ENCODE measurements at places on chromosomes 12 and 14.

DNA sequence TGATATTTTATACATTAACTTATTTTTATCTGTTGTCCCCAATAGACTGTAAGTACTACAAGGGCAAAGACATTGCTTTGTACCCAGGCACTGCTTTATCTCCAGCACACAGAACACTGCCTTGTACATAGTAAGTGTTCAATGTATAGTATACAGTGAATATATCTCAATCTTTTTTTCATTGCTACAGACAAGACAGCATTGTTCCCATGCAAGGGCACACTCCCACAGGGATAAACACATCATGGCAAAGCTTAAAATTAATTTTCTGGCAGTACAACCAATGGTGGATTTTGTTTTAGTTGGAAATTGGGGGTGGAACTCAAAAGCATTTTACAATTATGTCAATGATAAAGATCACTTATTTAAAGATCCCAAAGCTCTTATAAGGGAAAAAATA is 112.3 kb upstream of the EEA1 start:
- no peak for DNase-seq

DNA sequence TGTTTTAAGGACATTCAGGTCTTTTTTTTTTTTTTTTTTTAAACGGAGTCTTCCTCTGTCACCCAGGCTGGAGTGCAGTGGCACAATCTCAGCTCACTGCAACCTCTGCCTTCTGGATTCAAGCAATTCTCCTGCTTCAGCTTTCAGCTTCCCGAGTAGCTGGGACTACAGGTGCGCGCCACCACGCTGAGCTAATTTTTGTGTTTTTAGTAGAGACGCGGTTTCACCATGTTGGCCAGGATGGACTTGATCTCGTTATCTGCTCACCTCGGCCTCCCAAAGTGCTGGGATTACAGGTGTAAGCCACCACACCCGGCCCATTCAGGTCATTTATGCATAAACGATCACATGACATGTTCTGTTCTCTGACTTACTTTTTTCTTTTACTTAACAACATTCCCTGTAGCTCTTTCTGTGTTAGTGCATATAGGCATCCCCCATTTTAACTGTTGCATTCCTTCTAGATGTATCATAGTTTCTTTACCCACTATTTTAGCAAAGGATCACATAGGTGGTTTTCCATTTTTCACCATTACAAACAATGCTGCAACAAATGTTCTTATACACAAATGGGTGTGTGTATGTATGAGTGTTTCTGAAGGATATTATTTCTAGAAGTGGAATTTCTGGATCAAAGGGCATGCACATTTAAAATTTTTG is 74.2 kb downstream of the ARF6 start:
- DNase-seq = no peak

DNA sequence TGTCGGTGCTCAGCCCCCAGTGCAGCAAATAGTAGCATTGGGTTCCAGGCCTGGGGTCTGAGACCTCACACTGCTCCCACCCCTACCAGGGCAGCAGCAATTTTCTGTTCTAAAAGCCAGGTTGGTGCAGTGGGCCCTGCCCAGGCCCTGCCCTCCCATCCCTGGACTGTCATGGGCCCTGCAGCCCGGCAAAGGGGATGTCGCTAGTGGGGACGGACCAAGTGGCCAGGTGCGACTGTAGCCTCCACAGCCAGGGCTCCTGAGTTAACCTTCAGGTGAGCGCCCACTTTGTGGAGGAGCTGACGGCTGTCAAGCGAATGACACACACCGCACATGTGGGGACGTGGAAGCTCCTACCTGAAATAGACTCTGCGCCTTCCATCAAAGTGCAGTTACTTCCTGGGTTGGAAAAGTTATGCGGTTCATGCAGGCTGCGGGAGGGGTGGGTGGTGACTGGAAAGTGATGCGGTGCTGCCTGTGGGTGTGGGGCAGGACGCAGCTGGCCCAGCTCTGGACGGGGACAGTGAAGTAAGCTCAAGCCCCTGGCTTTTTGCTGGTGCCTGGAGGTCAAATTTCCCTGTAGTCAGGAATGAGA is 1.5 kb downstream of the INF2 start:
- DNase-seq = no peak

GRCh38 chr14:37870632-37871346 is 275.4 kb downstream of the TTC6 start:
- no peak for DNase-seq

DNA sequence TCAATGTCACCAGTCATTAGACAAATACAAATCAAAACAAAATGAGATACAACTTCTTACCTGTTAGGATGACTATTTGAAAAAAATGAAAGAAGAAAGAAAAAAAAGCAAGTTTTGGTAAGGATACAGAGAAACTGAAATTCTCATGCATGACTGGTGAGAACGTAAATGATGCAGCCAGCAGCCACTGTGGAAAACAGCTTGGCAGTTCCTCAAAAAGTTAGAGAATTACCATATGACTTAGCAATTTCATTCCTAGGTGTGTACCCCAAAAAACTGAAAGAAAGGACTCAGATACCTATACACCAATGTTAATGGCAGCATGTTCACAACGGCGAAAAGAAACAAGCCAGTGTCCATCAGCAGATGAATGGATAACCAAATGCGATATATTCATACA is 26.6 kb downstream of the NINJ2 start:
- no peak for DNase-seq

GRCh38 chr12:62259631-62259992 is 592 bp upstream of the USP15 start:
- no peak for DNase-seq

DNA sequence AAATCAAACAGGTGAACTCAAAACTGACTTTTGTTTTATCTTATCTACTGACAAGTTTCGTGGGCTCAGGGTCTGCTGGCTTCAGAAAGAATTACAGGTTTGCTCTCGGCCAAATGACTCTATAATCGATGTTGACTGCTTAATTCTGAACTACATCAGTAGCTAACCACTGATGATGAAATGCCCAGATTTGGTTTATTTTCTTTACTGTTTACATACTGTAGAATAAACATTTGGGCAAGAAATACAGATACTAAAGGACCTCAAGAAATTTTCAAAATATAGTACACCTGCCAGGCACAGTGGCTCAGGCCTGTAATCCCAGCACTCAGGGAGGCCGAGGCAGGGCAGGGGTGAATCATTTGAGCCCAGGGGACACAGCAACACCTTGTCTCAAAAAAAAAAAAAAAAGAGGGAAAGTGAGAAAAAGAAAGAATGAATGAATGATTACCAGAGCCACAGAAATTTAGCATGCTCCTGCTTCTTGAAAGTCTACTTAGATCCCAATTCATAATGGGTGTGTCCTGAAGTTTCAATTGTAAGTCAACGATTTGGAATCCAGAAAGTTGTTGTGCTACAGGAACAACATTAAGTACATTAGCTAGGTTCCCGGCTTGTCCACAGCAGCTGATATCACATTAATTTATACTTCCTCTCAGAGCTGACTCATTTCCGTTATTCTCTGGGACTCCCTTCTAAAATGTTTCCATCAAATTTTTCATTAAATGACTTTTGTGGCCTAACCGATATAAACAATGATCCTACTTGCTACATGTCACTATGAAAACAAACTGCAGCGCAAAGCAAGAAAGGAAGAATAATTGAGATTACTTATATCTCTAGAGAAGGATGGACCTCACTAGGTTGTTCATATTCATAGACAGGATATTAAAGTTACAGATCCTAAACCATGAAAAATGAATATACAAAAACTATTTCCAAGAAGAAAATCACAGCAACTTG is 134.3 kb downstream of the MED13L start:
- no peak for DNase-seq

DNA sequence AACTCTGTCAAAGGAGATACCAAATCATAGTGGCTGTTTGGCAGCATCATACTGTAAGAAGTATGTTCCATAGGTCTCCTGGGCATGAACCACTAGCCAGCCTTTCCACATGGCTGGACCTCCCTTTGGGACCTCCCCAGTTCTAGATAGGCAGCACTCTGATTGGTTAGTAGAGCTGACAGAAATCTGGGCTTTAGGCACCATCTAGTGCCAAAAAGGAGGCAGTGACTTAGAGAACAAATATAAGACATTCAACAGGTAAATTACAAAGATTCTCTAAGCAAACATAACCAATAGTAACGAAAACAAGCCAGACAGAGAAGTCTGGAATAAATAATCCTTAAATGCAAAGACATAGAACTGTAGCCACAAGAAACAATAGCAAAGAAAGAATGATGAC is 148.0 kb upstream of the PDE3A start:
- peak; percentile 41 for DNase-seq

DNA sequence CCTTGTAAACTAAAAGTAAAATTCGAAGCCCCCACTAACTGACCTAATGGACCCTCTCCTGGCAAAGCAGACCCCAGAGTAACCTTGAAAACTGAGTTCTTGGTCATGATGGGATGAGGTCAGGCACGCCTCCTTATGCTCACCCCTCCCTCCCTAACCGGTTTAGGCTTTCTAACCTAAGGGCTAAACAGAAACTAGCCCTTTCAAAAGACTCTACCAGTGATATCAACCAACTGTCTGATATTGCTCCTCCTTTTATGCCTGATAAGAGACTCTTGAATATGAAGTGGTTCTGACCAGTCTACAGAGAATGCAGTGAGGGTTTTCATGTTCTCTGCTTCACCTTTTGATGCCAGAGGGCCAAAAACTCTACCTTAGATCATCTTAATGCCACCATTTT is 4.8 kb upstream of the LPCAT3 start:
- no peak for DNase-seq

DNA sequence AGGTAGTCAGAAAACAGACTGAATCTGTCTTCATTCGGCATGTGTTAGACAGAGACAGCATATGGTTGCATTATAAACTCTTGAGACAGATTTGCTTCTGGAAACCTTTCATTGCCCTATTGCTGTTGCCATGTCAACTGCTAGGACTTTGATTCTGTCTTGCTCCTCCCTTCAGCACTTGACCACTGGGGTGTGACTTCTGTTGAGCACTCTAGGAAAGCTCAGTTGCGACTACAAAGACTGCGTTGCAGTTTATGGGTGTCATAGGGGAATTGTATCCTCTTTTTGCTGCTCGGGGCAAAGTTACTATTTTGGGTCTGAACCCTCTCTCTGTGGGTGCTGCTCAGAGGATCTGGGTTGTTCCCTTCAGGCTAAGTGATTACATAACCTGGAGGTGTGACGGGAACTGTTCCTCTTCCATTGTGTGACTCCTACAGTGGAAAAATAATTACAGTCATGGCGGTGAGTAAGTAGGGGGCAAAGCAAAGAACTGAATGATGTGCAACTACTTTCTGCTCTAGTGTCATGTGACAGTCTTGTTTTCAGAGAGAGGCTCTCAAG is 44.3 kb upstream of the TRIM9 start:
- peak; percentile 7 for DNase-seq

DNA sequence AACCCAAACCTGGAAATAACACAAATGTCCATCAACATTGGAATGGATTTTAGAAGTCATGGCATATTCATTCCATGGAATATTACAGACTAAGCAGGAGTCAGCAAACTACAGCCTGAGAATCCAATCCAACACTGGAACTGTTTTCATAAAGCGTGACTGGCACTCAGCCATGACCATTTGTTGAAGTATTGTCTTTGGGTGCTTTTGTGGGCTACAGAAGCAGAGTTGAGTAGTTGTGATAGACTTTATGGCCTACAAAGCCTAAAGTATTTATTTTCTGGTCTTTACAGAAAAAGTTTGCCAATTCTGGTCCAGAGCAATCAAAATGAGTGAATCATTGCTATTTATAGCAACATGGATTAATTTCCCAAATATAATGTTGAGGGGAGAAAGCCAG is 34.5 kb upstream of the FRS2 start:
- DNase-seq = no peak

DNA sequence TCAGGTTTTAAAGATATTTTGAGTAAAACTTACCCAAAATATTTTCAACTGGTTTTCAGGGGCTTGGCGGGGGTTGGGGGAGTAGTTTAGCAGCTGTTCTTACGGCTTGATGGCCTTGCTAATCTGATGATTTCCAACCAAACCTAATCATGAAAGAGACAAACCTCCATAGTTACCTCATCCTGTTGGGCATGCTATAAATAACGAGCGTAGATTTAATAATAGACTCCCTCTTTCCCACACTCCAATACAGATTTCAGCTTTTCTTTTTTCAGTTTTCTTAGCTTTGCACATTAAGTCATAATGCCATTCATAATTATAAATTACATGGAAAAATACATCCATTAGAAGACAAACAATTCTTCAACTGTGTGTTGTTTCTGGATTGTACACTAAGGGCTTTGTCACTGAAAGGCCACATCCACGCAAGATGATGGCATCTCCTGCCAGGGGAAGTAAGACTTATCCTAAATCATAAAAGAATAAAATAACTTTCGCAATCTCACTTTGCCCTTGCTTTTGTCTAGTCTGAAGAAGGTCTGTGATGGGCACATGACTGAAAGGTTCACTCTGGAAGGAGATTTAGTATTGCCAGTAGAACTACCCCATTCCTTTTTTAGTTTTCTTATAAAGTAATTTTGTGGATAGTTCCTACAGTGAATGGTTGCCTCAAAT is 23.2 kb downstream of the ITPR2 start:
- no peak for DNase-seq

DNA sequence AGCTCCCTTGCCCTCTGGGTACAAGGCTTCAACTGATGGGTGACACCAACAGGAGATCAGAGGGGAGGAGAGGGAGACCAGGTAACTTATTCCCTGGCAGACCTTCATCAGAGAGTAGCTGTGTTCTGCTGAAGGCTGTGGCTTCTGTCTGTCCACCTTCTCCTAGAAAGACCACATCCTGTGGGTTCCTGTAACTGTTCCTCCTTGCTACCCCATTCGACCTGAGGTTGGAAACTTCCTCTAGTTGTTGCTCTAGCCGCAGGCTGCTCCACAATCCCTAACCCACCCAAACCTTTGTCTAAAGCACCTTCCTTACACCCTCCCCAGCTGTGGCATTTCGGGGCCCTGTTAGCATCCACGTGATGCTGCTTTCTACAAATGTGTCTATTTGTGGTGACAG is 454.2 kb downstream of the DPF3 start:
- no peak for DNase-seq

DNA sequence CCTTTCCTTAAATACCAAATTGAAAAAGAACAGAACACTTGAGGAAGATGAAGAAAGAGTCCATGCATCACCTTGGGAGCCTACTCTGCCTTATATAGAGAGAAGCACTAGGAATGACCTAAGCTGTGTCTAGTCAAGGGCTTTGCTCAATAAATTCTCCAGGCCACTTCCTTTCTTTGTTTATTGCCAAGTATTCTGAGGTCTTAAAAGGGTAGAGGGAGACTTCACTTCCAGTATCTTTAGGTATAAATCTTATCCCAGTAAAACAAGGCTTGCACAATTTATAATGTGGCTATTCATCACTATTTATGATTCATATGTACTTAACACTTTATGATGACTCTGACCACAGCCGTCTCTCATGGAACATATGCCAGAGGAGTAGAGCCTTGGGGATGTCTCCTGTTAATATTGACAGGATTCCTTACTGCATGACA is 85.1 kb upstream of the ARHGAP5 start:
- DNase-seq = no peak

Measured in NCI-H446 (cell line).